Stimulated activated CD4-positive, alpha-beta T cell treated with anti-CD3 and anti-CD28 coated beads, Interleukin-4, amount 100 ng/mL, for 1 hour (primary cell): ENCODE measurements at places on chromosomes 5 and 9.

- DNase-seq, result no peak
Measured at GRCh38 chr5:168165221-168165914, 126.1 kb upstream of the WWC1 start.

- no peak for DNase-seq
Measured at GRCh38 chr5:87122151-87122977, 145.3 kb upstream of the RASA1 start.

DNA sequence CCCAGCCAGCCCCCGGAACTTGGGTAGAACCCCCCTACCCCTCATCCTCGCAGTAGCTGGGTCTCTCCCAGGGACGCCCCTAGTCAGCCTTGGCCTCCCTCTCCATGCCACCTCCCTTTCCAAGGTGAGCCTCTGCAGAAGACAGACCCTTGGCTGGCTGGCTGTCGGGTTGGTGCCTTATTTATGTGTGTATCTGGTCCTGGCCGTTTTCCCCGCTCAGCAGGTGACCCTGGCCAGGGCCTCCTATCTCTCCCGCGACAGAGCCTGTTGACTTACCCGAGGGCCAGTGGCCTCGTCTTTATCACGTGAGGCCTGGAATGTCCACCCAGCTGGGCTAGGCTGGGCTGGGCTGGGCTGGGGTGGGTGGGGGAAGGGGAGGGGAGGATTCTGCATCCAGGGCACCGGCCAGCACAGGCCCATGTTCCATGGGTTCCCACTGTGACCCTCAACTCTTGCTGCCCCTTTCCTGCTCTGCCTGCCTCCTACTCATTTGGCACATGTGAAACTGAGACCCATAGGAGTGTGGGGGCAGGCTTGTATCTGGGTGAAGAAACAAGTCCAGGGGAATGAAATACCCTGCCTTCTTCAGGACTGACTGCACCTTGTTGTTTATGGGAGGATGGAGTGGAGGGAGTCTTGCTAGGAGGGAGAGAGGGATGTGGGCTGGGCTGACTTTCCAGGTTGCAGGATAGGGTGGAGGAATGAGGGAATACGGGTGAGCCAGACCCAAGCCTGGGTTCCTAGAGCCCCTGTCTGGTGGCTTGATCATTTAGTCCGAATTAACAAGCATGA lies 3.1 kb downstream of the CXXC5 start:
- DNase-seq, result no peak

GRCh38 chr9:124271660-124272059 lies 13.9 kb downstream of the NEK6 start:
- DNase-seq, result no peak

- DNase-seq, result no peak
Measured at GRCh38 chr5:71652349-71652748, 65.2 kb downstream of the MCCC2 start.

DNA sequence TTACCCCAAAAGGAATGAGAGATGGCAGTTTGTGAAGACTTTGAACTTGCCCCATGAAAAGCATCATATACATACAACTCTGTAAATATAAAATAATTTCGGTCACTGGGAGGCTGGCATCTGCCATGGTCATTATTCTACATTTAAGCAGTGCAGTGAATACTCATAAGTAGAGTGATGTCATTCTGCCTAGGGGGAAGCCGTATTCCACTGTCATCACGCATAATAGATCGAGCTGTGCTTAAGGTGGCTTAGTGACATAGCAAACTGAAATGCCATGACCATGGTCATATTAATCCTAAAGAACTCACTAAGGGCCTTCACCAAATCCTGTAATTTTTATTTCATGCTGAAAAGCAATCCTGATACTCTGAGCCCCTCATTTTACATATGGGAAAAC lies 42.4 kb upstream of the NR4A3 start:
- no peak for DNase-seq

DNA sequence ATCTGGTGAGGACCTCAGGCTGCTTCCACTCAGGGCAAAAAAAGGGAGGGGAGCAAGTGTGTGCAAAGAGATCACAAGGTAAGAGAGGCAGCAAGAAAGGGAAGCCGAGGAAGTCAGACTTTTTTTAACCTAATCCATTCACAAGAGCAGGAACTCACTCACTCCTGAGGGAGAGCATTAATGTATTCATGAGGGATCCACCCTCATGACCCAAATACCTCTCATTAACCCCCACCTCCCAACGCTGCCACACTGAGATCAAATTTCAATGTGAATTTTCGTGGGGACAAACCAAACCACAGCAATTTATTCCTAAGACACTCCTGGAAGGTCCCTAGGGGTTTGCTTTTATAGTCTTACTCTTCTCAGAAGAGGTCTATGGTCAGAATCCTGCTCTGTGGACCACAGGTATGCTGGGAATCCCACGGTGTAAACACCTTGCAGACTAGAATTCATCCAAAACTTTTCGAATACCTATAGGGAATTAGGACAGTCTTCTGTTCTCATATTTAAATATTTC lies 108.7 kb downstream of the HSD17B3 start:
- DNase-seq, result no peak

GRCh38 chr5:154367101-154367500 lies 78.7 kb upstream of the SAP30L start:
- DNase-seq, result no peak

DNA sequence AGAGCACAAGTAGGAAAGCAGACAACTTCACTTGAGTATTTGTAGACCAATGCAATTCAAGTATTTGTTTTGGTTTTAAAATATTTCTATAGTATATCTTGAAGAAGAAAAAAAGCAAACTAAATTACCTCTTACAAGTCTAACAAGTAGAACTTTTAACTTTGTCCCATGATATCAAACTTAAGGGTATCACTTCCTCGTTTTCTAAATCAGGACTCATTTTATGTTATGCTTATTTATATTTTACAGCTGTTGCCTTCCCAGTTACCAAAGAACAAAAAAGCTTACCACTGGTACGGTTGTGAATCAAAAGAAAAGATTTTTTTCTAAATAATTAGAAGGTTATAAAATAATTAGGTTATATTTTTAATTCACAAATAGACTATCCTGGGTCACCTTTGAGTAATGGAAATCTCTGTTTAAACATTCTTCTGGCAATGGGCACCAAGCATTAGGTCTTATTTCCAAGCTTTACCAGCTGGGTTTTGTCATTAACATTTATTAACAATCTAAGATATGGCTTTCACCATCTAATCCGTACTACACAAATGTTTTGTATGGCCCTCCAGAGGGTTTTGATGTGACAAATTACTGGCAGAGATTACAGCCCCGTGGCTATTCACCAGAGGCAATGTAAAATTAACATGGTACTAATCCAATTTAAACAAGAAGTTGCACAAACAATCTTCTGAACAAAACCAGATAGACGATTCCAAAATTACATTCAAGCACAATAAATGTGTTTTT lies 63.6 kb downstream of the CEP120 start:
- no peak for DNase-seq

DNA sequence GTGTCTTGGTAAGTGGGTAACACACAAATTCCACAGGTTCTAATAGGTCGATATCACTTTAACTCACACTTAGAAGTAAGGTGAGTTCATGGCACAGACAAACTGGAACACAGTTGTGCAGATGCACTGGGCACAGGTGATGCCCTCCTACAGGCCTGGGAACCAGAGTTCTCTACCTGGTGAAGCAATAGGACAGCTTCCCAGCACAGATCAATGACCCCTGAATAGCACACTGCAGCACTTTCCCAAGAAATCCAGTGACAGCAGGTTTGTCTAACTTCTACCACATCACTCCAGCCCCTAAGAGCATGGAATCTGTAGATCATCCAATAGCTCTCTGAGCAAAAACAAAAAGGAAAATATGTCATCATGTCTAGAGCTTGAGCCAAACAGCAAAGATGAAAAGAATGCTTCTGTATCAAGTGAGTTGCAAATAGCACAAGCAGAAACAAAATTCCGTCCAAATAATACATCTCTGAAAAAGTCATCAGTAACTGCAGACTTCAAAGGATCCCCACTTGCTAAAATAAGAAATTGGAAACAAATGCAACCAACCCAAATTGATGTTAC lies 33.5 kb downstream of the MOCS2 start:
- no peak for DNase-seq

- DNase-seq, result no peak
Measured at GRCh38 chr5:7638456-7638855, 212.5 kb downstream of the CFAP90 start.

- no peak for DNase-seq
Measured at GRCh38 chr9:87729246-87729645, 3.3 kb downstream of the CTSL start.

DNA sequence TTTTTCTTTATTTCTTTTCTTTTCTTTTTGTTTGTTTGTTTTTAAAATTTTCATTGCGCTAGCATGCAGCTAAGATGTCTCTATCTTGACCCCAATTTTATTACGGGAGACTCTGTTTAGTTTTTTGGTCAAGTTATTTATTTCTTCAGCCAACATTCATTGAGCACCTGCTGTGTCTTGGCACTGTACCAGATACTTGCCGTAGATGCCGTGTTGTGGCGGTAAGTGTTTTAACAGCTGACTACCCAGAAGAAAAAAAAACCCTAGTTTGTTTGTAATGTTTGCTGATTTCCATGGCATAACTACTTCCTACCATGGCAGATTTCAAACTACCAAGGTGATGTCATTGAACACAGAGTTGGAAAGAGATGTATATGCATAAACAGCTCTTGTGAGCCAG lies 65.0 kb downstream of the UGCG start:
- DNase-seq, result no peak
